Osteoblast (primary cell): ENCODE measurements at places on chromosomes 2 and 18. TPM values are rescaled to one million over a fixed set of nuclear protein-coding genes. Genes with fewer than 3 reads are reported as not detected.

Gene GULP1
- total RNA-seq: 21.7 and 23.0 TPM in 2 replicates

Gene CAMKMT
- total RNA-seq: 7.2 and 7.4 TPM in 2 replicates

Gene SPC25
- total RNA-seq: 0.88 and 1.1 TPM in 2 replicates

DNA sequence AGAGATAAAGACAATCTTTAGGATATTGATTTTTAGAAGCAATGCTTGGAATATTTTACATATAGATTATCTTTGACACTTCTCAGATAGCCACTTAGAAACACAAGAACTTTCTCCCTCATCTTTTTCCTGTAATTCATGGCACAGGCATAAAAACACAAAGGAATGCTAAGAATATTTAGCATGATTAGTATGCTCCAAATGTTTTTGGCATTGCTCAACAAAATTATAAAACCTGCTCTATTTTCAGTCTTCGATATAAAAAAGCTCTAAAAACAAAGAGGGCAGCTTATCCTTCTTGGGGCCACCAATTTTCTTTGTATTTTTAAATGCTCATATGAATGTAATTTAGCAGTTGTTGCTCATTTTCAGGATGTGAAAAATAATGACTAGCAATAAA is 90.8 kb downstream of the RAD51AP2 start:
- peak; percentile 4 for DNase-seq

GRCh38 chr18:48815581-48816324 is 135.0 kb downstream of the SMAD7 start:
- DNase-seq: peak; percentile 68

- no peak for DNase-seq
Measured at GRCh38 chr2:54000524-54000923, 29.7 kb upstream of the PSME4 start.
